Hepatic stellate cell (primary cell): ENCODE measurements at places on chromosomes 7 and 10.

GRCh38 chr10:43569681-43570080 is 4.7 kb downstream of the ZNF239 start:
- DNase-seq, result no peak

GRCh38 chr10:25675204-25675603 is 258.8 kb upstream of the MYO3A start:
- DNase-seq, result no peak

DNA sequence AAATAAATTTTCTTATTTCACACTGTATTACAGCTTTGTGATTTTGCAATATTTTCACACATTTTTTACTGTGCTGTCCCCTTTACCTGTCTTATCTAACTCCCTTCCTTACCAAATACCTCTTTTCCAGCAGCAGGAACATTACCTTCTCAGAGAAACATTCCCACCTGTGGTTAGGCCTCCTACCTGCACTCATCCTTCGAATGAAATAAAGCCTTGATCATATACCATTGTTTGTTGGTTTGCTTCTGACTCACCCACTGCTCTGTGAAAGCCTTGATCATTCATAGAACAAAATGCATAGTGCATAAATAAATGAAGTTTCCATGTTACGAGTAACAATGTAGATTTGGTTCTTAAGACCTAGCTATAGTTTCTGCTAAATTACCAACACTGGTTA is 256.3 kb downstream of the ARL4A start:
- no peak for DNase-seq

GRCh38 chr7:42926204-42926603 is 5.8 kb downstream of the PSMA2 start:
- no peak for DNase-seq

DNA sequence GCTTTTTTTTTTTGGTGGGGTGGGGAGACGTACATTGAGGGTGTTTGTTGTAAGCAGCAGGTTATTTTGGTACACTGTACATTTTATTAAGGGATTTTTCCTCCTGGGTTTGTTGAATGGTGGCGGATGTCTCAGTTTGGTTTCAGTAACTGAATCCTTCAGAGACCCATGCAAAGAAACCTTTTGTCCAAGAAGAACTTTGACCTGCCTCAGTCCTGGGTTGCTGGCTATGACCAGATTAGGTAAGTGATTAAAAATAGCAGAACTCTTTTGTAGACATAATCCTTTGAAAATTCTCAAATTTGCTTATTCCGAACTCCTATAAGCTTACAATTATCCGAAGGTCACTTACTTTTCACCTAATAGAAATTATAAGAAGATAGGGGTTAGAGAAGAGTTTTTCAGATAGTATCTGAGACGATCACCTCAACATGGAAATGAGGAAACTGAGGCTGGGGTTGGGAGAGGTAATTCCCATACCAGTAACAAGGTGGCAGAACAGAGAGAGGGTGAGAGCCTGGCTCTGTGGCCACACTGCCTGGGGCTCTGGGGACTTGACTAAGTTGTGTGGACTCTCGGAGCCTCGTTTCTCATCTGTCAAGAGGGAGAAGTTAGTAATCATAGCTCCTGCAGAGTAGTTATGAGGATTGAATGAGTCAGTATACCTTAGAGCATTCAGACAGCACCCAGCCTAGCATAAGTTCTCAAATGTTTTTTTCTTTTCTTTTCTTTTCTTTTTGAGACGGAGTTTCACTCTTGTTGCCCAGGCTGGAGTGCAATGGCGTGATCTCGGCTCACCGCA is 87.4 kb downstream of the CCNY start:
- DNase-seq, result peak; percentile 70

- no peak for DNase-seq
Observed at GRCh38 chr7:152403726-152404125, 32.1 kb downstream of the KMT2C start.

- DNase-seq, result no peak
Observed at GRCh38 chr7:111226800-111227199, 135.9 kb downstream of the LRRN3 start.

GRCh38 chr7:86158111-86158510 is 485.6 kb upstream of the GRM3 start:
- DNase-seq, result no peak

DNA sequence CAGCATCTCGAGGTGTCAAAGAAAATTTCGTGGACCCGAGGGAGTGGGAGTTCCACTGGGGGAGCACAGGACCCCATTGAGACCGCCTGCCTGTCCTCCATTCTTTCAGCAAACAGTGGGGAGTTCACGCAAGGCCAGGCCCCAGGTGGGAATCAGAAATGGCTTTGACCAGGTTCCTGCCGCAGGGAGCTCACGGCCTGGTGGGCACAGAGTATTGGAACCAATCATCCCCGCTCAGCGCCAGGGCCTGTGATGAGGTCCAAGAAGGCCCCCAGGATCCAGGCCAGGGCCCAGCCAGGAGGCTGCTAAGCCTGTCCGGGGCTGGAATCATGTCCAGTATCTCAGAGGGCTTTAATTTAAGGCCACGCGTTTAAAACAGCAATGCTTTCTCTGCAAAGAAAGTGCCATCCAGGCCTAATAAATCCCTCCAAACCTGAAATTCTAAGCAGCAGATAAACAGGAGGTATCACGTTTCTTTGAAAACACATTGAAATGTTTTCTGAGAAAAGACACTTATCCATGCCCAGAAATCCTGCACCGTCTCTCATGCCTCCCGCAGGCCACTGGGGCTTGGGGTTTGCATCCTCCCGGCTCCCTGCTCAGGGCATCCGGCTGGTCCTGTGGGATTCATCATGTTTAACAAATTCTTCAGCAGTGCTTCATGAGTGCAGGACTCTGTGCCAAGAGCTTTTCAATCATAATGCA is 125.7 kb downstream of the OAT start:
- DNase-seq, result no peak

- DNase-seq, result no peak
Observed at GRCh38 chr10:15724683-15725082, 5.0 kb upstream of the ITGA8 start.

DNA sequence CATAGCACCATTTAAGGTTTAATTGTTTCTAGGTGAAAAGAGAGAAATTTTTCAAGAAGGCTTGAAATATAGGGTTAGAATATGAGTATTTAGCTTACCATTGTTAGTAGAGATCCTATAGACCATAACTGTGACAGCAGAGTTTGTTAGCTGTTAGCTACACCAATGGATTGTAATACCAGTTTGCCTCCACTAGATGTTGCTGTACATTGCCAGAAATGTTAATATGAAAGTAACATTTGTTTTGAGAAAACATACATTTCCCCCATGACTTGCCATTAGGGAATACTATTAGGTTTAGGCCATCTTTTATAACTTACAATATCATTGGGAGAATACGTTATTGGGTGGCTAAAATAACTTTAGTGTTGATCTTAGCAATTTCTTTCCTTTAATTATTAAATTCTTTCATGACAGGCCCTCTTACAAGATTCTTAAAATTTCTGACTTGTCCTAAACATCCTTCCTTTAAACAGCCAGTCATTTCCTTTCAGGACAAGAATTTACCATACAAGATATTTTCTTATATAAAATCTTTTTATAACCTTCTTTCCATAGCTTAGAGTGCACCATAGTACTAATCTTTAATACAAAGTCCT is 39.5 kb downstream of the ZNF117 start:
- peak; percentile 46 for DNase-seq

GRCh38 chr7:17626235-17626634 is 314.1 kb downstream of the SNX13 start:
- DNase-seq, result no peak

GRCh38 chr10:48931188-48931587 is 8.5 kb downstream of the LRRC18 start:
- DNase-seq, result no peak

DNA sequence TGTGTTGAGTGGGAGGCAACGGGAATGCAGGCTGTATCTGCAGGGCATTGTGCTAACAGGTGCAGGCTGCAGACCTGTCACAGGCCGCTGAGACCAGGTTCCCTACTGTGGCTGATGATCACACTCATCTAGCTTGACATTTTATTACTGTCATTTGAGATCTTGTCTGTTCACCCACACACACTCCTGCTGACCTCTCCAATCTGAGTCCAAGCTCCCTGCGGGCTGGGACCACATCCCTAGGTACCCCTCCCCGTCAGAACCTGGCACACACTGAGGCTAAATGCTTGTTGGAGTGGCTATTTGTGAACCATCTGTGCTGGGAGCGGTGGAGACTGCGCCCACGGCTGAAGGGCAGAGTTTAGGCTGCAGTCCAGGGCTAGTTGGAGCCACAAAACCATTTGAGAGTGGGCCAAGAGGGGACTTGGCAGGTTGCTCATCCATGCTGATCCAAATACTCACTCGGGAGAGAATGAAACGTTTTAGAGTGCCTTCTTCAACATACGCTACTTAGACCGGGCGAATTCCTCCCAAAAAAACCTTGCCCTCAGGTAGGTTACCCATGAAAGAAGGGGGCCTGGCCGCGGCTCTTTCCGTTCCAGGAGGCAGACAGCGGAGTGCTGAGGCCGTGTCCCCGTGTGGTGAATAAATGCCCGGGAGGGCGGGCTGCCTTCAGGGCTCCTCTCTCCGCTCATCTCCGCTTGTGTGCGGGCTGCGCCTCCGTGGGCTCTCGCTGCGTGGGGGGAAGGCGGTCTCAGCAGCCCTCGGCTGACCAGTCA is 164.4 kb downstream of the RGS10 start:
- no peak for DNase-seq

DNA sequence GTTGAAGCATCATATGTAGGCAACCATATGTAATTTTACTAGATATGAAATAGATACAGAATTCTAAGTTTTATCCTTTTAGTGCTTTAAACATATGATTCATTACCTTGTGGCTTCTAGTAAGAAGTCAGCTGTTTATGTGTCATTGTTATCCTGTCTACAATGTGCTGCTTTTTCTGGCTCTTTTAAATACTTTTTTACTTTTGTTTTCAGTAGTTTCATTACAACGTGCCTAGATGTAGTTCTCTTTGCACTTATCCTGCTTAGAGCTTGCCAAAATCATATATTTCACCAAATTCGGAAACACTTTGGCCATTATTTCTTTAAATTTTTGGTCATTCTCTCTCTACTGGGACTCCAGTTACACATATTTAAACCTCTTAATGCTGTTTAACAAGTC is 26.4 kb downstream of the YAE1 start:
- DNase-seq, result peak; percentile 63

- DNase-seq, result no peak
Observed at GRCh38 chr7:120842121-120842621, 15.8 kb downstream of the TSPAN12 start.

GRCh38 chr10:10564081-10564794 is 453.4 kb upstream of the CELF2 start:
- no peak for DNase-seq

DNA sequence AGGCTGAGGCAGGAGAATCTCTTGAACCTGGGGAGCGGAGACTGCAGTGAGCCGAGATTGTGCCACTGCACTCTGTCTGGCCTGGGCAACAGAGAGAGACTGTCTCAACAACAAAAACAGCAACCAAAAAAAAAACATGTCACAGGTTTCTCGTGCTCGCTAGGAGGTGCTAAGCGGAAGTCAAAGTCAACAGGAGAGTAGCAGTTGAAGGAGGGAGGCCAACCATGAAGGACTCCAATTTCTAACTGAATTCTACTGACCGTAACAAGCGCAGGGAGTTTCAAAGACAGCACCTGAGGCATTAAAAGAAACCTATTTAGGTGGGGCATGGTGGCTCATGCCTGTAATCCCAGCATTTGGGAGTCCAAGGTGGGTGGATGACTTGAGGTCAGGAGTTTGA is 19.4 kb downstream of the KIN start:
- no peak for DNase-seq

- DNase-seq, result no peak
Observed at GRCh38 chr10:109887243-109887642, 36.1 kb downstream of the XPNPEP1 start.

DNA sequence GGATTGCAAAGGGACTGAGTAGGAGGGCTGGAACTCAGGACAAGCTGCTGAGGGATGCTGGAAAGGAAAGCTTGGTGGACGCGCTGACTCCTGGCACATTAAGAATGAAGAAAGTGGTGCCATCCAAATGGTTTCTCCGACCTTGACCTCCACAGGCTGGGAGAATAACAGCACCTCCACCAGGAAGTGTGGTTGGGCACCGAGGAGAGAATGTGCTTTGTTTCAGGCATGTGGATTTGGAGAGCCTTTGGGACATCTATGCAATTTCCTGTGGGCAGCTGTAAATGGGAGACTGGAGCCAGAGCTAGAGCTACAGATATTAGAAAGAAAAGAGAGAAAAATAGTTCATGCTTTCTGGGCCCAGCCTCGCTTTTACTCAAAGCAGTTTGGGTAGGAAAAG is 29.8 kb upstream of the HABP2 start:
- DNase-seq, result no peak

DNA sequence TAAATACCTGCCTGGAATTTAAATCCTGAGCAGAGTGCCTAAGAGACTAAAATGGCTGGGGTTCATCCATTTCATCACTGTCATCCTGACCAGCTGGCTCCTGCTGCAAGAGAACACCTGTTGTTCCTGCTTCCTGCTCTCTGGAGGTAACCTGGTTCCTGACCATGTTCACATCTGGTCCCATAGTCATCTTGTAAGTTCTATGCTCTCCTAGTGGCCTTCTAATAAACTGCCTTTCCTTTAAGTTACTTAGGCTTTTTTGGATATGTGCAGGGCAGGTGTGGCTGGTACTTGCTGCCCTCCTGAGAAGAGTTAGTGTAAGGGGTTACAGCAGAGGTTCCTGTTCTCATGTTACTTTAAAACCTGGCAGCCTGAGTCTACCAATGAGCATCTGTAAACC is 80.0 kb downstream of the NRCAM start:
- DNase-seq, result no peak

DNA sequence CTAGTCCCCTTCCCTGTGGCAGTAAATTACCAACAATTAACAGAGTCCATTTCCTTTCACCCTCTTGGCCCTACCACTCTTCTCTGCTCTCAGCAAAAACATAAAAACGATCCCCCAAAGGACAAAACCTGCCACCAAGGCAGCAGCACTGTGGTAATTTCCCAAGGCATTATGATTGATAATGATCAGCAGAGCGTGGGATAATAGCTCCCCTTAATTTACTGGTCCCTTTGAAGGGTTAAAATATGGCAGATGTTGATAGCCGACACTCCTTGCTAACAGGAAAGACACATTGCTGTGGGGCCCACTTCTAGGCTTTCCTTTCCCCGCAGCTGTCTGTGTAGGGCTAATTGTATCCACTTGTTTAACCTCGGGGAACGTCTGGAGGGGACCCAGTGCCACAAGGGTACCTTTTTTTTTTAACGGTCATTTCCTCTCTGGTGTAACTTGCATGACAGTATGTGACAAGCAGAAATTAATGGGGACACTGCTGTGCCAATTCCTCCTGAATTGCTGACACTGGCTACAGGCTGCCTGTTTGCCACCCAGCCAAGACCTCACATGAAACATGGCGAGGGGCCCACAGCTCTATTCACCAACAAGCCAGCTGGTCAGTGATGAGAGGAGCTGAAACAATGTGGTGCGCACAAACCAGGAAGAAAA is 81.3 kb downstream of the CDK6 start:
- no peak for DNase-seq

GRCh38 chr7:44489955-44490350 is 505 bp downstream of the NUDCD3 start:
- peak; percentile 24 for DNase-seq
